ENCODE measurements at places on chromosomes 16 and 17.

DNA sequence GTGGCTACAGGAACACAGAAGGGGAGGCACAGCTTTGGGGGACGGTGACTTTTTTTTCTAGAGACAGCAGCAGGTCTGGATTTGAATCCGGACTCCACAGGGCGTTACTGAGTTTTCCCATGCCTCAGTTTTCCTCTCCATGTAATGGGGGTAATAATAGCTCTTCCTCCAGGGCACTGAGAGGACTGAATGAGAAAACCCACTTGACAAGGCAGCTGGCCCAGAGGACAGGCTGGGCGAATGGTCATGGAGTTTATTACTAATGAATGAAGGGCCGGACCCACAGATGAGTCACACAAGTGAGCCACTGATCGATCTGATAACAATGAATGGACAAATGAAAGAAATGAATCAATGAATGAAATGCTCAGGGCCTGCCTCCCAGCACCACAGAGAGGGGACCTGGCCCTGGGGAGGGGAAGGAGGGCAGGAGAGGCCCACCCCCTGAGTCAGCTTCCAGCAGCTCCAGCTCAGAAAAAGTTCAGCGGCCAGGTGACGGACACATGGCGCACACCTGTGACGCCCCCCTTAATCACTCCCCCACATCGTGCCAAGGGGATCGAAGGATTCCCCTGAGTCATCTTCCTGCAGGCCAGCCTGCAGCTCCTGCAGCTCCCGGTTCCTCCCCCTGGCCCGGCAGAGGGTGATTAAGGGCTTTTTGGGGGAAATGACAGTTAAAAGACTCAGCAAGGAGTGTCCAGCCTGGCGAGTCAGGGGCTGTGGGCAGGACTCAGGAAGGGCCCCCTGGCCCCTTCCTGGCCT is 54.3 kb downstream of the SOCS1 start:
- no peak for DNase-seq

GRCh38 chr16:48287239-48287638 is 39.9 kb upstream of the ABCC11 start:
- DNase-seq, result no peak

- DNase-seq, result peak; percentile 20
Observed at GRCh38 chr16:71746442-71747046, 22.0 kb upstream of the PHLPP2 start.

GRCh38 chr17:13420418-13420826 is 181.3 kb downstream of the HS3ST3A1 start:
- no peak for DNase-seq

GRCh38 chr17:72399608-72400487 is 279.0 kb downstream of the SOX9 start:
- DNase-seq, result no peak

DNA sequence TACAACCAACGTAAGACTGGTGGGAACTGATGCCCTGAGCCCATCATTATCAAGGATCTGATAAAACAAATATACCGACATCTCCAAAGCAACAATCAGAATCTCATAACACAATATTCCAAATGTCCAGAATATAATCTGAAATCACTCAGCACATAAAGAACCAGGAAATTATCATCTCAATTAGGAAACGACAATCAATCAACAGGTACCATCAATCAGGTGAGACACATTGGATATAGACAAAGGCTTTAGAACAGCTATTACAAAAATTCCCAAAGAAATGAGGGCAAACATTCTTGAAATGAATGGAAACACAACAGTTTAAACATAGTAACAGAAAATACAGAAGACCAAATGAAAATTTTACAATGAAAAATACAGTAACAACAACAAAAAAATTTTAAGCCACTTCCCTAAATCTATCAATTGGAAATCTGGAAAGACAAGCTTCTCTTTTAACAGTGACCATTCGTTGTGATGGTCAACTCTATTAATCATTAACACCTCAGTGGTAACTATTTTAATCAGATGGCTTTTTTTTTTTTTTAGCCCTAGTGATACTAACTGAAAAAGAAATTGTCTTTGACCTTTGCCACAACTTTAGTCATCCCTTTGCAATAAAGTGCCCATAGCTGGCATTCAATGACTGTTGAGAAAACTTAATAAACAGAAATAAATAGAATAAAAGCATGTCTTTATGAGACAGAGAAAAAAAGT is 70.4 kb downstream of the USP32 start:
- no peak for DNase-seq

DNA sequence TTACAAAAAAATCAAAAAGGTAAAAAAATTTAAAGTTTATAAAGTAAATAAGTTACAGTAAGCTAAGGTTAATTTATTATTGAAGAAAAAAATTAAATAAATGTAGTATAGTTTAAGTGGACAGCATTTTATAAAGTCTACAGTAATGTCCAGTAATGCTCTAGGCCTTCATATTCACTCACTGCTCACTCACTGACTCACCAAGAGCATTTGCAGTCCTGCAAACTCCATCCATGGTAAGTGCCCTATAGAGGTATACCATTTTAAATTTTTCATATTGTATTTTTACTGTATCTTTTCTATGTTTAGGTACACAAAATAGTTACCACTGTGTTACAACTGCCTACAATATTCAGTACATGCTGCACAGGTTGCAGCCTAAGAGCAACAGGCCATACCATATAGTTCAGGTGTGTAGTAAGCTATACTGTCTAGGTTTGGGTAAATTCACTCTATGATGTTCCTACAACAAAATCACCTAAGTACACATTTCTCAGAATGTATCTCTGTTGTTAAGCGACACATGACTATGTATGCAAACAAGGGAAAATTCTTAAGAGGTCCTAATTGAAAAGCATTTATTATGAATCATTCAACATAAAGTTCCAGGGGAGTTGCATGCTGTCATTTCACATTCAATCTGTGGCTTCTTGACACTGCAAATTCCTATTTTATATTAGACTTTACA is 92.3 kb downstream of the SPAG9 start:
- DNase-seq, result no peak

DNA sequence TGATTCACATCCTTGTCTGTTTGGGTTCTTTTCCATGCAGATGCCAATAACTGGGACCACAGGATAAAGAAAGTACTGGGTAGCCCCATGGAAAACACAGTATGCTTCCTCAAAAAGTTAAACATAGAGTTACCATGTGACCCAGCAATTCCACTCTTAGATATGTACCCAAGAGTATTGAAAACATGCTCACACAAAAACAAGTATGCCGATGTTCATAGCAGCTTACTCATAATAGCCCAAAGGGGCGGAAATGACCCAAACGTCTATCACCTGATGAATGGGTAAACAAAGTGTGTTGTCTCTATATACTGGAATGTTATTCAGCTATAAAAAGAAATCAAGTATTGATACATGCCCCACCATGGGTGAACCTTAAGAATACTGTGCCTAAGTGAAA is 55.4 kb downstream of the CYB5B start:
- DNase-seq, result no peak

GRCh38 chr16:85055493-85056210 is 28.1 kb downstream of the KIAA0513 start:
- DNase-seq, result no peak

GRCh38 chr17:6853764-6854442 is 22.4 kb upstream of the TEKT1 start:
- no peak for DNase-seq

GRCh38 chr17:14741491-14741890 is 440.6 kb downstream of the HS3ST3B1 start:
- DNase-seq, result no peak

GRCh38 chr16:15983898-15984297 is 34.5 kb downstream of the ABCC1 start:
- DNase-seq, result no peak

GRCh38 chr16:52491216-52491615 is 55.7 kb downstream of the TOX3 start:
- no peak for DNase-seq

DNA sequence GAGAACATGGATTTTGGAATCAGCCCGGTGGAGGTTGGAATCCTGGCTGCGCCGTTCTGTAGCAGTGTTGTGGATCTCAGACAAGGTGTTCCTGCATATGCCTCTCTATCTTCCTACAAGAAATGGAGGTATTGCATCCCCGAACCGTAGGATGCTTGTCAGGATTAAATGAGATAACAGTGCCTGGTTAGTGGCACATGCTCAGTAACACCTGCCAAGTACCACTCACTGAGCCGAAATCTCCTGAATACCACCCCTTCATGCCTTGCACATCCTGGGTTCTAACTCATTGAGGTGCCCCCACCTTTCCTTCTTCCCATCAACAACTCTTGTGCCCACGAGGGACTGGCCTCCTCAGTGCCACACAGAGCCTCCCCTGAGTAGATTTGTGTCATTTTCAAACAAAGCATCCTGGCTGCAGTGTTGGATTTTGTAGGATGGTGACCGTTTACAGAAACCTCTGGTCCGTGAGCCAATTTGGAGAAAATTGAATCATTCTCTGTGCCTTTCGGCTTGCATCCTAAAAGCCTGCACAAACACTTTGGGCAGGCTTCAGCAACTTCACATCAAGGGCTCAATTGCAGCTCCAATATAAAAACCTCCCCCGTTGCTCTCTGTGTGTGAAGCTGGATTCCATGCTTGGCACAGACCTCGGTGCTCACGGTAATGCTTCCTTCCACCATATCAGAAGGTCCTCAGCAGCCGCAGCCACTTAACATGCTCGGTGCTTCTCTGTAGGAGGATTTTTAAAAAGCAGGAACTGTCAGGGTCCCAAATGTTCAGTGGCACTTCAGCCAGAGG is 84.2 kb downstream of the WWOX start:
- peak; percentile 53 for DNase-seq

GRCh38 chr16:10581507-10581906 is 1.1 kb upstream of the EMP2 start:
- no peak for DNase-seq

- no peak for DNase-seq
Observed at GRCh38 chr17:13563866-13564265, 37.9 kb downstream of the HS3ST3A1 start.

GRCh38 chr17:44768505-44769142 is 9.8 kb downstream of the ADAM11 start:
- no peak for DNase-seq

DNA sequence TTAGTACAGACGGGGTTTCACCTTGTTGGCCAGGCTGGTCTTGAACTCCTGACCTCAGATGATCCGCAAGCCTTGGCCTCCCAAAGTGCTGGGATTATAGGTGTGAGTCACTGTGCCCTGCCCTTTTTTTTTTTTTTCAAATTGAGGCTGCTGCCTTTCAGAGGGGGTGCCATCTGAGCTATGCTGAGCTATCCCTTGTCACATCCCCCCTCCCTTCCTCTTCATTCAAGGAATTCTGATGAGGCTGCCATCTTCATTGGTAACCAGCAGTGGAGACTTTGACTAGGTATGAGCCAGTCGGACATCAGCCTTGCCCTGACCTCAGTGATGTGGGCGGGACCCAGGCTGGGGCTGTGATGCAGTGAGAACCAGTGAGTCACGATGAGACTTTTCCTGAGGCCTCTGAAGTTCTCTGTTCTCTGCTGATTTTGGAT is 24.4 kb upstream of the GPT2 start:
- no peak for DNase-seq

- no peak for DNase-seq
Observed at GRCh38 chr16:14205666-14206065, 134.5 kb downstream of the MRTFB start.

DNA sequence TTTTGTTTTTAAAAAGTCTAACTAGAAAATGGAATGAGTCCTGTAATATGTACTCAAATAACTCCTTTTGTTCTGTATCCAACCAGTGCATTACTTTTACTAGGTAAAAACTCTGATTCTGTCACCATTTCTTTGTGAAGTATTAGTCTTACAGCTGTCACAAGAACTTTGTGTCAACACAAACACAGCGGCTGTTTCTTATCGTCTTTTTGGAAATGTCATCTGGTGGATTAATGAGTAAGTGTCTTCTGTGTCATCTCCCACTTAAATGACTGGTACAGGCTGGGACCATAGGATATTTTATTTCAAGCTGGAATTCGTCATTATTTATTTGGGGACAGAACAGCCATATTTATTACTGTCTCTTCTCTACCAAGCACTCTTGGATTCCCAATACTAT is 19.1 kb upstream of the ALDH3A2 start:
- no peak for DNase-seq

- DNase-seq, result no peak
Observed at GRCh38 chr16:23857256-23857880, 21.6 kb downstream of the PRKCB start.

GRCh38 chr17:72711521-72712310 is 380.8 kb downstream of the SLC39A11 start:
- no peak for DNase-seq

GRCh38 chr16:8237452-8237851 is 352.9 kb downstream of the TMEM114 start:
- DNase-seq, result no peak

GRCh38 chr17:71158437-71158836 is 962.4 kb upstream of the SOX9 start:
- no peak for DNase-seq

- DNase-seq, result no peak
Observed at GRCh38 chr16:24440306-24440705, 99.1 kb upstream of the RBBP6 start.

DNA sequence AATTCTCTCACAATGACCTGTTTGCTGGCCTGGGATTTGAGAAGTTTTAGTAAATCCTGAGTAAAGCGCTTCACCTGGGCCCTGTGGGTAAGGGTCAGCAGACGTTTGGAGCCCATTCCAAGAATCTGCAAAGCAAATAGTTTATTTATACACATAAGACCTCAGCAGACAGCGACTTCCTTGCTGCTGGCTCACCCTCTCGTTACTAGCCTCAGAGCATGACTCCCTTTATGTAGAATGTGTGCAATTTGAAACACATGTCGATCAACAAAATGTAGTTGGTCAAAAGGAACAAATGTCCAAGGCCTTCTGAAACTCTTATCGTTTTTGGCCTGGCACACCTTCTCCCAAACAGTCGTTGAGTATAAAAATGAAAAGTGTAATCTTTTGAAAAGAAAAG is 31.3 kb downstream of the MARF1 start:
- DNase-seq, result no peak

DNA sequence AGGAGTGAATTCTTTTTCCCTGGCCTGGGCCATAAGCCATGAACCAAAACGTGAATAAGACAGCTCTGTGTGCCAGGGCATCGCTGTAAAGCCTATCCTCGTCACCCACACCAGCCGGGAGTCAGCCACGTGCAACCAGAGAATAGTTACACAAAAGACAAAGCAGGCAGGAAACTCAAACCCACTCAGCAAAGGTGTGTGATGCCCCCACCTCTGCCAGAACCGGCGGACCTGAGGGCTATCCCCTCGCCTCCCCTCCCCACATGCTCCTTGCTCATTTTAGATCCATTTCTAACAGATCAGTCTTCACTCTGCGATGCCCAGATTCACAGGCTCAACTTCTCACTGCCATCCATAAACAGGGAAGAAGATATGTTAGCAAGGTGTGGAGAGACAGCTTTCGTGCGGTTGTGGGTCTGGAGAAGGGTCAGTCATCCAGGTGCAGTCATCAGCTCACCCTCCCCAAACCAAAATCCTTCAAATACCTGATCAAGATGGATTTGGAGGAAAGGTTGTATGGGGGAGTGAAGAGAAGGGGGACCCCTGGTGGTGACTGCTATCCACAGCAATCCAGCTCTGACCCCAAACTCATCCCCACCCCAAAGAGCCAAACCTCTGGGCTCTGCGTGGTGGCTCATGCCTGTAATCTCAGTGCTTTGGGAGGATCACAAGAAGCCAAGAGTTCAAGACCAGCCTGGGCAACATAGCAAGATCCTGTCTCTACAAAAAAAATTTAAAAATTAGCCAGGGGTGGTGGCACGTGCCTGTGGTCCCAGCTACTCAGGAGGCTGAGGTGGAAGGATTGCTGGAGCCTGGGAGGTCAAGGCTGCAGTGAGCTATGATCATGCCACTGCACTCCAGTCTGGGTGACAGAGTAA is 219.2 kb downstream of the C16orf78 start:
- no peak for DNase-seq

All from NCI-H2081 (cell line).